ENCODE measurements at places on chromosomes 1 and 21.

DNA sequence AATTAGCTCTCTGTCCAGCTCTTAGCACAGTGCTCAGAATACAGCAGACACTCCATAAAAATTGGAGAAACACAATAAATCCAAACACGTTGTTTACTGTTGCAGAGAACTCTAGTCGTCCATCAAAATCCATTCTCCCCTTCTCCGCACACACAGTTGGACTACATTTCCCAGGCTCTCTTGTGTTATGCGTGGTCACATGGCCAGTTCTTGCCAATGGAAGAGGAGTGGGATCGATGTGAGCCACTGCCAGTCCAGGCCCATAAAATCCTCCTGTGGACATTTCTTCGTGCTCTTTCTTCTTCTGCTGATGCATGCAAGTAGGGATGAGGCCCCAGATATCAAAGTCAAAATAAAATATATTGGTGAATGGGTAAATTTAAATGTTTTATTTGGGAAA is 114.3 kb upstream of the FMN2 start:
- no peak for DNase-seq

- no peak for DNase-seq
Observed at GRCh38 chr1:58144698-58145270, 401.7 kb downstream of the OMA1 start.

GRCh38 chr1:6958407-6959030 is 173.3 kb downstream of the CAMTA1 start:
- DNase-seq: no peak

DNA sequence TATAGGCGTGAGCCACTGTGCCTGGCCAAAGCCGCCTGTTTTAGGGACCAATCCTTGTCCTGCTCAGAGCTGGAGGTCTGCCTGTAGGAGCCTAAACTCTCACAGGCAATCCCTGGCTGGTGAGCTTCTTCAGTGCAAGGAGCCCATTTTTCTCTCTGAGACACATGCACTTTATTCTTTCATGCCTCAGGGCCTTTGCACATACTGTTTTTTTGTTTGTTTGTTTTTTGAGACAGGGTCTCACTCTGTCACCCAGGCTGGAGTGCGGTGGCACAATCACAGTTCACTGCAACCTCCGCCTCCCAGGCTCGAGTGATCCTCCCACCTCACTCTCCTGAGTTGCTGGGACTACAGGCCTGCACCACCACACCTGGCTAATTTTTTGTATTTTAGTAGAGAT is 21.6 kb upstream of the PINK1 start:
- DNase-seq: no peak

GRCh38 chr1:208880433-208881100 is 636.4 kb upstream of the PLXNA2 start:
- no peak for DNase-seq

- no peak for DNase-seq
Observed at GRCh38 chr1:46522184-46522968, 29.1 kb downstream of the KNCN start.

- no peak for DNase-seq
Observed at GRCh38 chr1:93448292-93448982, 519 bp downstream of the FNBP1L start.

DNA sequence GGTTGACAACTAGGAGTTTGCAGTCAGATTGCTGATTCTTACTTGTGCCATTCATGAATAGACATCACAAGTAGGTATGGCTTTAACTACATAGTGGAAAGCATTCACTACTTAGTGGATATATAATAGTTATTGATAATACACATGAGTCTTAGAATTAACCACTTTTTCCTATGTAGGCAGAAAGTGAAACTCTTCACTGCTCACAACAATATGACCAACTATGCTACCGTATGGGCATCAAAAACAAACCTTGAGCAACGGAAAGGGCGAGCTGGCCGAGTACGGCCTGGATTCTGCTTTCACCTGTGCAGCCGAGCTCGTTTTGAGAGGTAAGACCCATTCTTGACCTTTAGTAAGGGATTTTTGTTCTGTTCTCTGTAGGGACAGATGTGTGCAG is 38.7 kb downstream of the DHX9 start:
- DNase-seq: no peak

DNA sequence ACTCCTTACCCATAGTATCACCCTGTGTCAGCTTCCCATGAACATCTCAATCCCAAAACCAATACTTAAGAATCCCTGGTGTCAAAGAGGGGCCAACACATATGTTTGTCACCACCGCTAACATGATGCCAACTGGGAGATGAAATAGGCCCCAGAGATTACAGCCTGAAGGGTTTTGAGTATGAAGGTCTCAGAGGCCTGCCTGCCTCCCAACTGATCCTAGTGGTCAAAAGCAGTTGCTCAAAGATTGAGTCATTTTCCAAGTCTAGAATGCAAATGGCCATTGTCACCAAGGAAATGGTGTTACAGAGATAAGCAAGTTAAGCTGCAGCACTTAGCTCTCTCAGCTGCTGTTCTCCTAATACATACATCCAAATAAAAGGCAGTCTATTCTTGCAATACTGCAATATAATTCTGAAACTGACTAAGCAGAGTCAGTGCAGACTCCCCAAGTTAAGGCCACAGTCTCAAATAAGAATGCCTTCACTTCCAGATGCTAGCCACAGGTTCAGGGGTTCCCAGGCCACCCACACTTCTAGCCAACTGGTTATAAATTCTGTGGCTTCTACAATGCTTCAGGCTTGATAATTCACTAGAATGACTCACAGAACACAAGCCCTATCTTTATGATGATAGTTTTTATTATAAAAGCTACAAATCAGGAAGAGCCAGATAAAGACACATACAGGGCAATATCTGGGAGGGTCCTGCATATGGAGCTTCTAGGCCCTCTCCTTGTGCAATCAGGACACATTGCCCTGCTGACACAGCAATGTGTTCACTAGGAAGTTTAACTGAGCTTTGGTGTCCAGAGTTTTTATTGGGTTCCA is 18.7 kb downstream of the DUSP10 start:
- no peak for DNase-seq

DNA sequence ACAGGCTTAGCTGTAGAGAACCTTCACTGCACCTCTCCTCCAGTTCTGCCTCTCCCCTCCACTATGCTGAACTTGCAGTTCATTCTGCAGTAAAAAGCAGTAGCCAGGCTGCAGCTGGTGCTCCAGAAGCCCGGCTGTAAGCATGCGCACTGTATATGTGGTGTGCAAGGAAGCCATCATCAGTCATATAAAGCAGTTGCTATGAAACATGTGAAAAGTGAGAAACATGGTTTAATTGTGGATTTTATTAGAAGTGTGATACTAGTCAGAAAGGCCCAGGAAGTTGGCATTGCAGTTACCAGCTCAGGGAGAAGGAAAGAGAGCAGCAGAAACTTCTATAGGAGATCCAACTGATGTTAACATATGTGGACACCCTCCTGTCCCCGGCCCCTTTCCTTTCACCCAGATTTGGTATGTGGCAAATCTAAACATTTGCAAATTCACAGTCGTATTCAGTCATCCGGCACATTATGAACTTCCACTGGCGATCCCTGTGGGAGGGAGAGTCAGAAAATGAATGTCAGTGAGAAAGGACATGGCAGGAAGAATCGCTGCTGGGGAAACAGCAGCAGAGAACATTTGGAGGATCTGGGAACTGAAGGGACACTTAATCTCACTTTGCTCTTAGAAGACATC is 32.8 kb downstream of the DPT start:
- DNase-seq: no peak

DNA sequence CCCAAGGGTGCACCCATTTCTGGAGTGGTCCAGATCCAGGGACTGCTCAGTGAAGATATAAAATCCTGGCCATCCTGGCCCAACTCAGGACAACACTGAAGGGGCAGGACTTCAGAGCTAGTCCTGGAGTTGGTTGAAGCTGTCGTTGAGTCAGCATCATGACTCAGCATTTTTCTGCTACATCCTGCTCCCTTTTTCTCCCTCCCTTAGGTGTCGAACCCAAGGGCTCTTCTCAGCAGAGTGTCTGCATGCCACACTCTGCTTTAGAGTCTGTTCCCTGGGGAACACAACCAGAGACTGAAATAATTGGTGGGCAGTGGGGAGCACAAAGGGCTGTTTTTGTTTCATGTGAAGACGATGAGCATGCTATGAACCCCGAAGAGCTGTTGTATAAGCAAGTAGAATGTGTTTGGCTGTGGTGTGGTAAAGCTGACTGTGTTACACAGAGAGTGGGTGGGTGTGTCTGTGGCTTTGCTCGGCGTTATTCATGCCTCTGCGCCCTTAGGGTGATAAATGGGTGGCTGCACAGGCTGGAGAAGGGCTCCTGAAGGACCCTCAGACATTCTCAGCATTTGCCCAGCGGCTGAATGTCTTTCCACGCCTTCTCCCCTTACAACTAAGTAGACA is 167.2 kb downstream of the CYYR1 start:
- no peak for DNase-seq

DNA sequence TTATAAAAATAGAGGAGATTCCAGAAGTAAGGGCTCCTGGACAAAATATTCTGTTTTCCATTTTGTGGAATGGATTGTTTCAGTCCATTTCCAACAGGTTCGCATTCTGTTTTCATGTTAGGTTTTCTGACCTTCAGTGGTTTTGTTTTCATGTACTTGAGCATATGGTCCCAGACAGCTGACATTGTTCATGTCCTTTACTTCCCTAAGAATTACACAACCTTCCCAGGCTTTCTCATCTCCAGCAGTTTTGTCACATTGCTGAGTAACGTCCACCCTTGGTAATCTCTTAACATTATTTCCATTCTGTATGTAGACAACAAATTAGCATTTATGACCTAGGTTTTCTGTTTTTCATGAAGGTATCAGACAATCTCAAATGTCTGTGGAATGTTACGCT is 21.0 kb upstream of the ERRFI1 start:
- DNase-seq: no peak

- DNase-seq: no peak
Observed at GRCh38 chr1:96145492-96145891, 576.1 kb upstream of the PTBP2 start.

GRCh38 chr1:76939050-76939816 is 72.0 kb downstream of the ST6GALNAC5 start:
- DNase-seq: no peak

GRCh38 chr1:195495720-195496635 is 1112.3 kb downstream of the KCNT2 start:
- no peak for DNase-seq

DNA sequence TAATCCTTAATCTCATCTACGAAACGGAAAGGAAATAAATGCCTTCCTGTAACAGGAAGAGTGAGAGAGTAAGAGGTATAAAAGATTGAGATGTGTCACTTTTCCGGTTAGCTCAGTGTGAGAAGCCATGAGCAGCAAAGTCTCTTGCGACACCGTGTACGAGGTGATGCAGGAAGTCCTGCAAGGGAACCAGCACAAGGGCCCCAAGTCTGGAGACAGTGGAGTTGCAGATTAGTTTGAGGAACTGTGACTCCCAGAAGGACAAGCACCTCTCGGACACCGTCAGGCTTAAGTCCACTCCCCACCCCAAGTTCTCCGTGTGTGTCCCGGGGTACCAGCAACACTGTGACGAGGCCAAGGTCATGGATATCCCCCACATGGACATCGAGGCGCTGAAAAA is 592.3 kb upstream of the ADGRL2 start:
- DNase-seq: no peak

DNA sequence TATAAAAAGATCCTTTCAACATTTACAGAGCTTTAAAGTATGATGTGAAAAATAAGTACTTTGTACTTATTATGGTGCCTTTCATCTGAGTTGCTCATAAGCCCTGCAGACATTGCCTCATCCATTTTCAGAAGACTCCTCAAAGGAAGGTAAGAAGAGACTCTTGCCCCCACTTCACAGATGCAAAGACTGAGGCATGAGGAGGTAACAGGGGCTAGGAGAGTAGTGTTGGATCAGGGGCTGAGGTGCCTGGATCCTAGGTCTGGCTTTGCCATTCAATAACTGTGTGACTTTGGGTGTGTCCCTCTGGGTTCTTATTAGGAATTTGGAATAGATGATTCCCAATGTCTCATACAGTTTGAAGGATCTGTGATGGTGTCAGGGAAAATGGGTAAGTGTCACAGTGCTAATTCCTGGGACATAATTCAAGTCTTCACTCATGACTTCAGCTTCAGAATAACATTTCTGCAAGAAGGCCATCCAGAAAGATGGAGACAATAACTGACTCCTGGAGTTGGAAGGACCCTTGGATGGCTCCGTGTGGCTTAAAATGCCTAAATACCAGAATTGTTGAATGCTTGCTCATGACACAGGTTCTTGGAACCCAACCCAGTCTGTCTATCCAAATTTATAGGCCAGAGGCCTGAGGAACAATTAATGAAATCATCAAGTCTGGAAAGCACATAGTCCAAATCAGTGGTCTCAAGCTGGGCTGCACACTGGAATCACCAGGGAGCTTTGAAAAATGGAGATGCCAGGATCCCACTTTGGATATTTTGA is 93.1 kb upstream of the RUNX1 start:
- no peak for DNase-seq

- DNase-seq: no peak
Observed at GRCh38 chr1:233390842-233391737, 63.6 kb downstream of the MAP3K21 start.

DNA sequence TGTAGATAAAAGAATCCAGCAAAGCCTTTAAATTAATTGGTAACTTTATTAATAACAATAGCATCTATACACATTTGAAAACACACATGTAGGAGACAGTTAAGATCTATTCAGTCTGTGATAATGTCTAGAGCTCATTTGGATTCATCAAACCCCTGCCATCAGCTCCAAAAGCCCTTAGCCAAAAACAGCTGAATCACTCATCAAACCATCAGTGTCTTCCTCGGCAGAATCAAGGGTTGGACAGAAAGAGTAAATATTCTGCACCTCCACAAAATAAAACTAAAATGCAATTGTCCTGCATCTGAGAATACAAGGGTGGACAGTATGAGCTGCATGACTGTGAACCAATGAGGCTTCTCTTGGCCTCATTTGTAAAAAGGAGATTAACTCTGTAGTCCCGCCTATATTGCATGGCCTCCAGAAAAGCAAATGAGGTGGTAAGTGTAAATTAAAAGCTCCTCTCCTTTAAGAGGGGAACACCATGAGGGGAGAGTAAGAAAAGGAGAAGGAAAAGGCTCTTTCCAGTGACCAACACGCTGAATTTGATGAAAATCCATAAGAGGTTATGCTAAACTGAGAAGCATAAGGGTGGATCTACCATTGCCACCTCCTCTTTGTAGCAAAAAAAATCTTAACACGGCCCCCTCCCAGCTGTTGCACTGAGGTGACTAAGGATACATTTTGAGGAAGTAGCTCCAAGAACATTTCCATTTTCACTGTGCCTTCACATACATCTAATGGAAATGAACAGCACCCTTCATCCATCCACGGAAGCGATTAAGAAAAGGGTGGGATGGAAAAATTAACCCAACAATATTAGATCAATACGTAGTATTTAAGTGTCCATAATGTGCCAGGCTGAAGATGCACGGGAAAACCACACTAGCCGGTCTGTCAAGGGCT is 14.7 kb upstream of the BOLA1 start:
- no peak for DNase-seq

Data from activated CD4-positive, alpha-beta T cell treated with anti-CD3 and anti-CD28 coated beads for 1 hour (primary cell).